PC-3 (cell line): ENCODE measurements at places on chromosomes 12 and 14.

DNA sequence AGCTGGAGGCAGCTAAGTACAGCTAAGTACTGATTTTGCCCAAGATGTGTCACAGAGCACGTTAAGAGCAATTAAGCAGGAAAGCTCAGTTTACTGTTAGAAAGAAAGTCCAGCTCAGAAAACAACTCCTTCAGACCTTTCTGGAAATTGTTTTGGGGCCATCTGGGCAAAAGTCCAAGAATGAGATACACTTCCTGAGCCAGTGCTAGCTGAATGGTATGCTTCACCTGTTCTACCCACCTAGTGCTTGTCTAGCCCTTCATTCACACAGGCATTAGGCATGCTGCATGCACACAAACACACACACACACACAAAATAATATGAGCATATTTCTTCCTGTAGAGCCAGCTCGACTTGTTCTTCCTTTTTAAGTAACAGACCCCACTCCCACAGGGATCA, 6.6 kb upstream of the IKZF4 start:
- H3K36me3 ChIP-seq = no peaks in the 10 kb centered on the region
- no peak overlapping the region for H3K4me3 ChIP-seq
- H3K27me3 ChIP-seq = no peaks in the 10 kb centered on the region
- peak; percentile 18 for DNase-seq
- H3K27ac ChIP-seq = no peak overlapping the region

- no peaks in the 10 kb centered on the region for H3K27me3 ChIP-seq
- H3K27ac ChIP-seq = no peak overlapping the region
- no peak for DNase-seq
- peaks cover 18% of the 10 kb centered on the region for H3K4me1 ChIP-seq
- H3K4me3 ChIP-seq = no peak overlapping the region
These were observed 3.8 kb upstream of the INHBE start for GRCh38 chr12:57451233-57451778.

GRCh38 chr14:89331398-89331797, 85.6 kb downstream of the FOXN3 start:
- no peaks in the 10 kb centered on the region for H3K36me3 ChIP-seq
- no peak overlapping the region for H3K4me3 ChIP-seq
- no peaks in the 10 kb centered on the region for H3K27me3 ChIP-seq
- DNase-seq = no peak
- peaks cover 22% of the 10 kb centered on the region for H3K4me1 ChIP-seq

GRCh38 chr12:8662593-8662992, at the start of gene MFAP5:
TSS of gene MFAP5 (minus strand) at chr12:8662826. CDS start at chr12:8662104, 722 bp downstream.
- no peaks in the 10 kb centered on the region for H3K4me1 ChIP-seq
- DNase-seq = no peak
- no peaks in the 10 kb centered on the region for H3K36me3 ChIP-seq
- no peak within 1 kb of the TSS for H3K27ac ChIP-seq
- H3K27me3 ChIP-seq = peaks cover 22% of the 10 kb centered on the region

DNA sequence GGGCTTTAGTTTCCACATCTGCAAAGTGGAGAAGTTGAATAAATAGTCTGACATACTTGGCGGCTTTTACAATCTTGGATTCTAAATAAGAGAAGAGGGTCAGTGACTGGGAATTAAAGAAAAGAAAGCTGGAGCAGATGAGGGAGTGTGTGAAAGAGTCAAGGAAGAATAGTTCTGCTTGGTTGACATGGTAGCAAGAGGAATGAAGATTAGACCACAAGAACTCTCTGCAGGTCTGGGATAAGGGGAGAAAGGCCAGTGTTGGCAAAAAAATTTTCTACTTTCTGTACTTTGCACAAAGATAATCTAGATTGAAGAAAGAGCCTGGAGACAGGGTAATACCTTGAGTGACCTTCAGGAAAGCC, 5.9 kb downstream of the ITGB7 start:
- DNase-seq = no peak
- no peaks in the 10 kb centered on the region for H3K27me3 ChIP-seq
- no peak overlapping the region for H3K4me3 ChIP-seq
- no peak overlapping the region for H3K27ac ChIP-seq
- no peaks in the 10 kb centered on the region for H3K36me3 ChIP-seq

DNA sequence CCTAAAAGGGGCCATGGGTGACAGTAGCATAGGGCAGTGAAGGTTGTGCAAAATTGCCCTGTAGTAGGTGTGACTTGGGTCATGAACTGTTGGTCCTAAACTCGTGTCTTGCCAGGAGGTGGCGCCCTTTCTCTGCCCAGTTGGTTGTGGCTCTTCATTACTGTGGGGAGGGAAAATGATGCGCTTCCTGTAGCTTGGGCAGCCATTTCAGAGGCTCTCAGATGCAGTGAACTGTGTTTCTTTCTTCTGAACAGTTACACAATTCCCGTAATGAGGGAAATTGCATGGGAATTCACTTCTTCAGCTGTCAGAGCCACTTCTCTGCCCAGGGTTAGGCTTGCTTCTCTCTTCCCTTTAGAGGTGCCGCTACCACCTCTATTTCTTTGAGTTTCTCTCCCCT, 148.1 kb upstream of the NRXN3 start:
- peak; percentile 77 for DNase-seq
- H3K27ac ChIP-seq = no peak overlapping the region
- no peaks in the 10 kb centered on the region for H3K27me3 ChIP-seq
- no peaks in the 10 kb centered on the region for H3K4me1 ChIP-seq
- no peak overlapping the region for H3K4me3 ChIP-seq
- no peaks in the 10 kb centered on the region for H3K36me3 ChIP-seq

- no peaks in the 10 kb centered on the region for H3K36me3 ChIP-seq
- no peak for DNase-seq
- H3K4me3 ChIP-seq = no peak overlapping the region
- peaks cover 77% of the 10 kb centered on the region for H3K27me3 ChIP-seq
- no peak overlapping the region for H3K27ac ChIP-seq
- no peaks in the 10 kb centered on the region for H3K4me1 ChIP-seq
These were observed 219.5 kb downstream of the TBX5 start for GRCh38 chr12:114186241-114187002.

- peak; percentile 13 for DNase-seq
- no peaks in the 10 kb centered on the region for H3K27me3 ChIP-seq
- no peak overlapping the region for H3K27ac ChIP-seq
These were observed 146.1 kb upstream of the NOS1 start for GRCh38 chr12:117507548-117507947.

DNA sequence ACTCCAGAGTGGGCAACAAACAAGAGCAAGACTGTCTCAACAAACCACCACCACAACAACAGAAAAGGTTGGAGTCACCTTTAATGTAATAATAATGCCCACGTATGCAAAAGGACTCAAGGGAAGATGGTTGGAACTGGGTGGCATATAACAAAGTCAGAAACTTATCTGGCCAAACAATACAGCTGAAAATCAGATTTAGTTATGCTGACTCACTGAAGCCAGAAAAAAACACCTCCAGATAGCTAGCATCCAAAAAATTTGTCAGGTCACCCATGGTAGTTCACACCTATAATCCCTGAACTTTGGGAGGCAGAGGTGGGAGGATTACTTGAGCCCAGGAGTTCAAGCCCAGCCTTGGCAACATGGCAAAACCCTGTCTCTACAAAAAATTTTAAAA, 24.4 kb downstream of the SLC11A2 start:
- peaks cover 23% of the 10 kb centered on the region for H3K4me1 ChIP-seq
- H3K27ac ChIP-seq = no peak overlapping the region

DNA sequence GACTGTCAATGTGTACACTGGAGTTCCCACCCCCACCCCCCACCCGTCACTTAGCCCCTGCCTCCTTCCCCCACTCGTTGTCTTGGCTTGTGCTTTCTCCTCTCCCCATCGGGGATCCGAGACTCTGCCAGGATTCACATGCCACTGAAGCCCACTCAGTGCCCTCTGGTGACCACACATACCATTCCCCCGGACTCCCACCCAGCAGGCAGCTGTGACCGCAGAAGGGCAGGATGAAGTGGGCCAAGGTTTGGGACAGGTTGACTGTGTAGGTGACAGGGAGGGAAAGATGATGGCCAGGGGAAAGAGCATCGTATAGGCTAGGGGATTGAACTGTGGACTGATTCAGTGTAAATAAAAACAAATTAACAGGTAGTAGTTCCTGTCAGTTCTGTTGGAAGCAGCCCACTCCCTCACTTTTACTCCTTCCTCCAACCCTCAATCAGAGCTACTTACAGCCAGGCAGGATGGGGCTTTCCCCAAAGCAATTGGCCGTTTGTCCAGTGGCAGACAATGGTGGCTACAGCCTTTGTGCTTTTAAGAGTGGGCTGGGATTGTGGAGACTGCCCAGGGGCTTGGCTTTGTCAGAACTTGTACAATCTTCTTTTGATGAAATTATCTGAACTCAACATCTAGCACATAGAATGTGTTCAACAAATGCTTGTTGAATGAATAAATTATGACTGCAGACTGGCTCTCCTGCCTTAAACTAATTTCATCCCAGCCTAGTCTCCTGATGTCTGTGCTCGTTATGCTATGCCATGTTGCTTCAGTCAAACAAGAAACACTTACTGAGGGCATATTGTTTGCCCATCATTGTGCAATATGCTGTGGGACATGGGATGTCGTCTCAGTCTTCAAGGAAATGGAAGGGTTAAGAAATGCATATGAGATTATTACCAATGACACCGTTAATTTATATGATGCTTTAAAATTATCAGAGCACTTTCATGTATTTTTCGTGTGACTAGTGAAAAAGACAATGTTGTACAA, 30.2 kb downstream of the TTC9 start:
- H3K4me3 ChIP-seq = no peak overlapping the region
- DNase-seq = no peak
- H3K27me3 ChIP-seq = no peaks in the 10 kb centered on the region
- no peak overlapping the region for H3K27ac ChIP-seq
- H3K36me3 ChIP-seq = no peaks in the 10 kb centered on the region

GRCh38 chr12:43349863-43350262, 202.1 kb downstream of the ADAMTS20 start:
- DNase-seq = peak; percentile 62
- no peak overlapping the region for H3K27ac ChIP-seq
- H3K4me3 ChIP-seq = no peak overlapping the region
- H3K36me3 ChIP-seq = 0 out of 2 replicates have a peak, but pooled peaks cover 3% of the 10 kb centered on the region
- no peaks in the 10 kb centered on the region for H3K27me3 ChIP-seq

DNA sequence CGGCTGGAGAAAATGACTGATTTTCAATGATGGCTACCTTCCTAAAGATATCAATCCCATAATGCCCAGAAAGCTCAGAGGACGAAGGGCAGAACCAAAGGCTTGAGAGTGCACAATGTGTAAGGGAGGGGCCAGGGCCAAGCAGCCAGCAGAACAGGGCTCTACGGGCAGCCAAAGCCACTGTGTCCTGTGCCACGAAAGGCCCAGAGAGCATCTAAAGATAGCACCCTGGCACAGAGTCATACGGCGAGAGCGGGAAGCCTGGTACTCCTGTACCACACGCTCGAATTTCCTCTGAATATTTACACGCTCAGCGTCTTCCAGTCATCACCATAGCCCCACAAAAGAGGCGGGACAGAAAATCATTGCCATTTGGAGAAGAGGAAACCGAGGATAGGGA, 39.5 kb downstream of the PRMT8 start:
- no peak for DNase-seq
- H3K27ac ChIP-seq = no peak overlapping the region
- H3K4me1 ChIP-seq = 0 out of 2 replicates have a peak, but pooled peaks cover 7% of the 10 kb centered on the region
- H3K27me3 ChIP-seq = no peaks in the 10 kb centered on the region
- H3K36me3 ChIP-seq = no peaks in the 10 kb centered on the region

DNA sequence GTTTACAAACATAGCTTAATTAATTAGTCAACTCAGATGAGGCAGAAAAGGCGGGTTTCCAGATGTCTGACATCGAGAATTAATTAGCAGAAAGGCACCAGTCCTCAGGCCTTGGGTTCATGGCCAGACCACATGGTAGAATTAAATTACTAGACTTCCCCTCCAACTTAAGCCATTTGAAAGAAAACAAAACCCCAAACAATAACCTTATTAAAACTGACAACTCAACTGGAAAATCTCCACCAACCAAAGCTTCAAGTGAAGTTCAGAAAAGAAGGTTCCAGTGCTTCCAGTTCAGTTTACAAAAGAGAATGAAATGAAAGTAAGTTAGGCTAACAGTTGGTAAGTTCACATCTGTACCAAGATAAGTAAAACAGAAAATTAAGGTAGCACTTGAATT, 349.5 kb downstream of the GRIN2B start:
- DNase-seq = no peak
- H3K4me3 ChIP-seq = no peak overlapping the region
- no peak overlapping the region for H3K27ac ChIP-seq
- H3K36me3 ChIP-seq = no peaks in the 10 kb centered on the region
- no peaks in the 10 kb centered on the region for H3K4me1 ChIP-seq

- no peak overlapping the region for H3K4me3 ChIP-seq
- no peaks in the 10 kb centered on the region for H3K36me3 ChIP-seq
- no peak overlapping the region for H3K27ac ChIP-seq
- no peak for DNase-seq
- H3K27me3 ChIP-seq = no peaks in the 10 kb centered on the region
These were observed 226.6 kb upstream of the EGLN3 start for GRCh38 chr14:34177466-34177865.

DNA sequence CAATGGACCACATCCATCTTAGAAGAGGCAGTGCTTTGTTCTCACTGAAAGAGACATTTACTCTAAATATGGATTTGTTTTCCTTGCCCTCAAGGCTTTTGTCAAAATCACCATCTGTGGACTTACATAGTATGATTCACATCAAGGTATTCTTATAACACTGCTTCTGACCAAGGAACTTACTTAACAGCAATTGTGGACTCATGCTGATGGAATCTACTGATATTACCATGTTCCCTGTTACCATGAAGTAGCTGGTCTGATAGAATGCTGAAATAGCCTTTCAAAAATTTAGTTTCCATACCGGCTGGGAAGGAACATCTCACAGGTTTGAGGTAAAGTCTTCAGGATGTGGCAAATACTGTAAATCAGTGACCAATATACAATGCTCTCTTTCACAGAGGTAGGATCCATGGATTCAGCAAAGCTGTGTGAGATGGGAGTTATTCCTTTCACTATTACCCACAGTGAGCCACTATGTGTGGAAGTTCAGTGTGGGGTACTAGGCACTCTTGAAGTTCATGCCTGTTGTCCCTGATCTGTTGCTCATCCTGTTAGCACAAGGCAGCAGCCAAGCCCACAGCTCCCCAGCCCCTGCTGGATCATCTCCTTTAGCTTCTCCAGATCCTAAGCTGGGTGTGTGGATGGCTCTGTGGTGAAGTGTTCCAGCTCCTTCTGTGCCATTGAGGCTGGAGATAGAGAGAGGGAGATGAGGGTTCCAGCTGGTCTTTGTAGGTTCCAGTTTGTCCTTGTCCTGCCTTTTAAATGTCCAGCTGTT, 126.4 kb downstream of the ATP23 start:
- DNase-seq = peak; percentile 97
- no peak overlapping the region for H3K4me3 ChIP-seq
- H3K4me1 ChIP-seq = peaks cover 49% of the 10 kb centered on the region

GRCh38 chr12:90449611-90450010, 505.4 kb downstream of the CCER1 start:
- H3K27me3 ChIP-seq = no peaks in the 10 kb centered on the region
- no peak for DNase-seq
- no peaks in the 10 kb centered on the region for H3K36me3 ChIP-seq
- no peaks in the 10 kb centered on the region for H3K4me1 ChIP-seq
- no peak overlapping the region for H3K27ac ChIP-seq
- H3K4me3 ChIP-seq = no peak overlapping the region
